Activated T-helper 2 cell treated with anti-CD3 and anti-CD28 coated beads, Interferon-gamma antibody, Interleukin-2, Interleukin-4, amounts not matched to agents 10 μg/mL and 5 μg/mL and 100 μg/mL, durations not matched to agents 14 hours and 24 hours and 36 hours (primary cell): ENCODE measurements at places on chromosomes 2 and 18.

GRCh38 chr18:32583431-32583830 is 112.7 kb upstream of the GAREM1 start:
- DNase-seq = no peak

GRCh38 chr2:64565949-64566710 is 42.0 kb downstream of the AFTPH start:
- DNase-seq = no peak

- no peak for DNase-seq
Observed at GRCh38 chr18:55265984-55266383, 306.7 kb upstream of the CCDC68 start.

DNA sequence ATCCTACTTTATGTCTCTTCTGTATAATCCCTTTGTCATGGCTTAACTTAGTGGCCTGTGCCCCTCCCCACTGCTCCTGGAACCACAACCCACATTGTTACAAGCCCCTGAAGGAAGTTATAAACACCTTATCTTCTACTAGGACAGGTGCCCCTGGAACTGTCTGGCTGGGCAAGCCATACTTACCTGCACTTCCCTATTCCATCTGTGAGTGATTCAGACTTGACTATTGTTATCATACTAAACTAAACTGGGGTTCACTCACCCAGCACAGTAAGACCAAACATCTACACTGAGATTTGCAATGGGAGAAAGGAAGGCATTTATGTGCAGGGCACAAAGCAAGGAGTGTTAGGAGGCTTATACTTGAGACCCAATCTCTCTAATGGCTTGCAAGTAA is 3.7 kb upstream of the UGT1A6 start:
- DNase-seq = no peak

DNA sequence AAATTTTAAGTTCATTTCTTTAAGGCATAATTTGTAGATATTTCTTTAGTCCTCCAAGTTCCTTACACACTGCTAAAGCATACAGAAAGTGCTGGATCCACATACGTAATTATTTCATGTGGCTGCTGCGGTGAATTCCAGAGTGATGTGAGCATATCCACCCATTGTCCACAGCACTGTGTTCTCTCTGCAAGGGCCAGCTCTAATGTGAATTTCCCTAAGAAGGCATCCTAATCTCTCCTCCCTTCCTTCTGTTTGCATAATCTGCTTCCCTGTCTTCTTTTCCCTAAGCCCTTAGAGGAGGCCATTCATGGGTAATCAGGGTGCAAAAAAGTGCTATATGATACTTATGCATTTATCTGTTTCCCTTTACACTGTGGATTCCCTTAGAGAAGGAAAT is 57.2 kb downstream of the COBLL1 start:
- DNase-seq = no peak

- DNase-seq = no peak
Observed at GRCh38 chr18:49876536-49876935, 63.2 kb upstream of the ACAA2 start.

GRCh38 chr2:186891185-186891621 is 42.2 kb upstream of the ZSWIM2 start:
- DNase-seq = no peak

DNA sequence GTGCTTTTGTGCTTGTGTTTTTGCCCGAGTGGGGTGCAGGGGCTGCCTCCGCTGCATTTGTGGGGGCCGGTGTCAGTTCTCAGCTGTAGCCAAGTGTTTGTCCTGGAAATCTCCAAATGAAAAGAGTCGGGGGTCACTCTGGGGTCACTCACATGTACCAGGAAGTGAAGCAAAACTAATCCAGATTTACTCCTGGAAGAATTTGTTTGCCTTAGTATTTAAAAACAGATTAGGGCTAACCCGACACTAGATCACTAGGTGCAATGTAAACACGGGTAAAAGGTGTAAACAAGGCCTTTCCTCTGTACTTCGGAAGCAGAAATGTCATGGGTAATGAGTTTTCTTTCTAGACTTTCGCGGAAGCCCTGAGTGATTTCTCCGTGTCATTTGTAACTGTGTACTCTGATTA is 50.3 kb downstream of the GBX2 start:
- no peak for DNase-seq

- DNase-seq = no peak
Observed at GRCh38 chr2:149690825-149691224, 103.2 kb upstream of the MMADHC start.

DNA sequence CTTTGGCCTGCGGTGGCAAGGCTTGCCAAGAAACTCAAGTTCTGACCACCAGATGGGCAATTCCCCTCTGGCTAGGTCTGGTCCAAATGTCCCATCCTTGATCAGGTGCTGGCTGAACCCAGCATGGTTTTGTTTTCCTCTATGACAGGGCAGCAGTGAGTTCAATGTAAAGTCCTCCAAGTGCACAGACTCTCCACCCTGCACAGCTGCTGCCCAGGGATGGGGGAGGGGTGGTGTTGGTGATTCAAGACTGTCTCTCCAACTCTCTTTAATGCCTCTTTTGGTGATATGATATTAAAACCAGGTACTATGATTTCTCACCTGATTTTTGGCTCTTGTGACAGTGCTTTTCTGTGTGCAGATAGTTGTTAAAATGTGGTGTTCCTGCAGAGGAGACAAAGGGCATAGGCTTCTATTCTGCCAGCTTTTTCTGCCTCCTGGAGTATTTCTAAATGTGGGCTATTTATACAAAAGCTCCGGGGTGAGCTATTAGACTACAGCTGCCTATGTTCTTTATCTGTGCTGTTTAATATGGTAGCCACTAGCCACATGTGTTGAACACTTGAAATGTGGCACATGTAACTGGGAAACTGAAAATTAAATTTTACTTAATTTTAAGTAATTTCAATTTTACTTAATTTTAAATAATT is 64.0 kb upstream of the STK39 start:
- no peak for DNase-seq

- no peak for DNase-seq
Observed at GRCh38 chr2:126329173-126329572, 326.8 kb upstream of the GYPC start.

GRCh38 chr2:240373289-240373885 is 62.1 kb upstream of the GPC1 start:
- no peak for DNase-seq

- DNase-seq = no peak
Observed at GRCh38 chr2:104793966-104794365, 59.9 kb upstream of the POU3F3 start.

DNA sequence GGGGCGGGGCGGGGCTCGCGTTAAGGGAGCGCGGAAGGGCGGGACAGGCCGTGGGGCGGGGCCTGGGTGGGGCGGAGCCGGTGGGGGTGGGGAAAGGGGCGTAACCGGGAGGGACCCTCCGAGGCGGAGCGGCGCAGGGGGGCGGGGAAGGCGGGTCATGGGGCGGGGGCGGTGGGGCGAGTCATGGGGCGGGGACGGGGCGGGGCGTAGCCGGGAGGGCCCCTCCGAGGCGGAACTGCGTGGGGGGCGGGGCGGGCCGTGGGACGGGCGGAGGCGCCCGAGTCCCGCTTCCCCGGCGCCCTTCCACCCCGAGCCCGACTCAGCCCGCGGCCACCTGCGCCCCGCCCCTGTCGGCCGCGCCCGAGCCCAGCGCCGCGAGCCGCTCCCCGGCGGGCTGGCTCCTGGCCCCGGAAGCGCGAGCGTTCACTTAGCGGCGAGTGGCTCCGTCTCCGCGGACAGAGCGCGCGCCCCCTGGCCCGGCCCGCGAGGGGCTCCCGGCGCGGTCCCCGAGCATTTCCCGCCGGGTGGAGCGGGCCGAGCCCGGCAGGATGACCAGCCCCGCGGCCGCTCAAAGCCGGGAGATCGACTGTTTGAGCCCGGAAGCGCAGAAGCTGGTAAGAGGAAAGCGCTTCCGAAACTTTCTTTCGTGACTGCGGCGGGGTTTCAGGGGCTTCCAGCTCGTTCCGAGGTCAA is 64.7 kb downstream of the LRRFIP1 start:
- peak; percentile 91 for DNase-seq

- DNase-seq = no peak
Observed at GRCh38 chr2:70484086-70484485, 69.5 kb downstream of the TGFA start.

- no peak for DNase-seq
Observed at GRCh38 chr18:26424428-26425147, 123.8 kb downstream of the KCTD1 start.

GRCh38 chr2:220847589-220847988 is 724.5 kb downstream of the EPHA4 start:
- no peak for DNase-seq

GRCh38 chr2:227684258-227684657 is 17.7 kb downstream of the SCYGR5 start:
- no peak for DNase-seq

- DNase-seq = no peak
Observed at GRCh38 chr2:107362993-107363392, 463.7 kb upstream of the RGPD4 start.

GRCh38 chr18:11985586-11985985 is 4.3 kb downstream of the IMPA2 start:
- no peak for DNase-seq

DNA sequence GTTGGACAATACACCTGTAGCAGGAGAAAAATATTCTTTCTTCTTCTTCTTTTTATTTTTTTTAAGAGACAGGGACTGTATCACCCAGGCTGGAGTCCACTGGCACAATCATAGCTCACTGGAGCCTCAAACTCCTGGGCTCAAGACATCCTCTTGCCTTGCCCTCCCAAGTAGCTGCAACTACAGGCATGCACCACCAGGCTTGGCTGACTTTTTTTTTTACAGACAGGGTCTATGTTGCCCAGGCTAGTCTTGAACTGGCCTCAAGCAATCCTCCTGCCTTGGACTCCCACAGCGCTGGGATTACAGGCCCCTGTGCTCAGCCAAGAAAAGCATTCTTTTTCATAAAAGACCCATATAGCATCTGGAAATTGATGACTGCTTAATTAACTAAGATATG is 17.1 kb upstream of the ARHGAP28 start:
- no peak for DNase-seq

GRCh38 chr18:37662099-37662498 is 96.5 kb upstream of the CELF4 start:
- DNase-seq = no peak
